ENCODE measurements at places on chromosomes 16 and 17.

- no peak for DNase-seq
These were observed 4.8 kb downstream of the PPM1D start for GRCh38 chr17:60604686-60605334.

- no peak for DNase-seq
These were observed 125.2 kb downstream of the C16orf78 start for GRCh38 chr16:49498666-49499413.

- DNase-seq = no peak
These were observed 35.4 kb upstream of the RNF43 start for GRCh38 chr17:58452738-58453137.

GRCh38 chr16:81601008-81601428 lies 156.4 kb downstream of the CMIP start:
- no peak for DNase-seq

DNA sequence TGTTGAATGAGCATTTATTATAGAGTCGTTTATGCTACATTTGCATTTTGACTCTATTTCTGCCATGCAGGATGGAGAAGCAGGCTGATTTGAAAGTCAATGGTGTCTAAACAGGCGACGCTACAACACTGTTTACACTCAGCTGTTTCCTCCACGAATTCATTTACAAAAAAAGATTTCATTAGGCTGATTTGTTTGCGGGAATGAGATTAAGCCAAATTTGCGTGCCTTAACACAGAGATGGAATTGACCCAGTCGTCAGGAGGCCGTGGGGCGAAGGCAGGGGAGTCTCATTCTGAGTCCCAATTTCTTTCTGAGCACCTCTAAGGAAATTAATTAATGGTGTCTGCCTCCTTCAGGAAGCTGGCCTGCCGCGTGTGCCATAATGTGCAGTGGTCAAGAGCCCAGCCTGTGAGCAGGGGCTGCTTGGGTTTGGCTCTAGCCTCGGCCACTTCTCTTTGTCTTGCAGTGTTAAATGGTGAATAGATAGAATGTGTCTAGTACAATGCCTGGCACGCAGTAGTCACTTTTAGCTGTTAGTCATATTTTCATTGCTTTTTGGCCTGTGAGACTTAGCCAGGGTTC lies 88.6 kb upstream of the NKD1 start:
- no peak for DNase-seq

- no peak for DNase-seq
These were observed 249.5 kb downstream of the CA10 start for GRCh38 chr17:51908841-51909537.

DNA sequence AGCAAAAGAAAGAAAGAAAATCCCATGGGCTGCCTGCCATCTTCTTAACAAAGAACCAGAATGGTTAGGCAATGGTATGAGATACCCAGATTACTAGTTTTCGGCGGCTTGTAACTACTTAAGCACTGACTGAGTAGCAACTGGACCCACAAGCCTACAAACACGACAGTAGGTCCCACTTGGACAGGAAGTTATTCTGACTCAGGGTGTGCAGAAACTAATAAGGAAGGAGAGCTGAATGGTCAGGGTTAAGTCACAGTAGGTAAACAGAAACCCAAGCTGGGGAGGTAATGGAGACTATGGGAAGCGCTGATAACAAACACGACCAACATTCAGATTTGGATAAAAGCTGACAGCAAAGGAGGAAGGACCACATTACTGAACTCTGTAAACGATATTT lies 10.4 kb upstream of the HLF start:
- no peak for DNase-seq

- DNase-seq = no peak
These were observed 180.0 kb upstream of the CACNG3 start for GRCh38 chr16:24075931-24076716.

- no peak for DNase-seq
These were observed 12.8 kb downstream of the DNAH9 start for GRCh38 chr17:11610999-11611566.

DNA sequence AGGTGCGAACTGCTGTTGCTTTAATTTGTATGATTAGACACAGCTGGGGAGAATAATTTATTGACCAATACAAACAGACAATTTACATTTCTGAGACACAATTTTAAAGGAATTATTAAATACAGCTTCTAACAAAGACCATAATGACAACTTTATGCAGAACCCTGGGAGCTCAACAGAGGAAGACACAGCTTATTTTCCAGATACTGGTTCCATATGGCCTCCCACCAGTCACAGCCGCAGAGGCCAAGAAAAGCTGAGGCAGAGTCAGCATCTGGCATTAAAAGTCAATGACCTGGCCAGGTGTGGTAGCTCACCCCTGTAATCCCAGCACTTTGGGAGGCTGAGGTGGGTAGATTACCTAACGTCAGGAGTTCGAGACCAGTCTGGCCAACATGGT lies 66.1 kb upstream of the BCAR1 start:
- DNase-seq = no peak

DNA sequence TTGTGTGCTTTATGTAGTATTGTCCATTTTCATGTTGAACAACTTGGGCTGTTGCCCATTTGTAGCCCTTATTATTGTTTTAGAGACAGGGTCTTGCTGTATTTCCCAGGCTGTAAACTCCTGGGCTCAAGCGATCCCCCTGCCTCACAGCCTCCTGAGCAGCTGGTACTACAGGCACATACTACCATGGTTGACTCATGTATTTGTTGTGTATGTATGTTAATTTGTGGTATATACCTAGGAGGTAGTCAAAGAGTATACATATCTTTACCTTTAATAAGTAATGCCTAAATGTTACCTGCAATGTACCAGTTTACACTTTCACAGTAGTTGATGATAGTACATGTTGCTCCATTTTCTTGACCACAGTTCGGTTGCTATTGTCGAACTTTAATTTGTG lies 18.1 kb downstream of the PPM1D start:
- no peak for DNase-seq

- DNase-seq = peak; percentile 67
These were observed 5.3 kb upstream of the ZNF689 start for GRCh38 chr16:30615358-30616091.

GRCh38 chr16:48434653-48435317 lies 49.6 kb upstream of the SIAH1 start:
- DNase-seq = no peak

DNA sequence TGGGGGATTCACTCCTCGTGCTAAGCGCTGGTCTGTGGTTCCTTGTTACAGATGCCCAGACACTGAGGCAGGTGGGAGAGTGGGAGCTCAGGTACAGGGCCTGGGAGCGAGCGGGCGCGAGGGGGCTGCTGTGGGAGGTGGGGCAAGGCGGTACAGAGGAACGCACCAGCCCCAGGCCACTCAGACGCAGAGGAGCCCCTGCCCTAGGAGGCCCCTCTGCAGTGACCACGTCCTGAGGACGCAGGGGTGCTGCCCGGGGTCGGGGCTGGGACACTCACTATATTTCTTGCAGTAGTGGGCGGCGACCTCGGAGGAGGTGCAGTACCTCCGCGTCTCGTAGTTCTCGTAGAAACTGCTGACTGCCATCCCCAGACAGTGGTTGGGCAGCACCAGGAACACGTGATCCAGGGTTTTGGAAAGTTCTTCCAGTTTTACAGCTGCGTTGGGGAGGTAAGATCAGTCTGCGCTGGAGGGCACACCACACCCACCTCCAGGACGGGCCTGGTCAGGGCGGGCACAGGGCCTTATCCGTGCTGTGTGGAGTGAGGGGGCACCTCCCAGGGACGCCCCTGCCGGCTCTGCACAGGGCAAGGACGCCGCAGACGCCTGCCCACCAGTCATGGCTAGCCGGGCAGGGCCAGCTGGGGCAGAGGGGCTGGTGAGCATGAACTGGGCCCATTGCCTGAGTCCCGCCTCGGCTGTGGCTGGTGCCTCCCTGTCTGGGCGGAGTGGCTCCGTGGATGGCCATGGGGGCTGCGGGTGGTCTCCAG lies 16.3 kb upstream of the RNPS1 start:
- no peak for DNase-seq

DNA sequence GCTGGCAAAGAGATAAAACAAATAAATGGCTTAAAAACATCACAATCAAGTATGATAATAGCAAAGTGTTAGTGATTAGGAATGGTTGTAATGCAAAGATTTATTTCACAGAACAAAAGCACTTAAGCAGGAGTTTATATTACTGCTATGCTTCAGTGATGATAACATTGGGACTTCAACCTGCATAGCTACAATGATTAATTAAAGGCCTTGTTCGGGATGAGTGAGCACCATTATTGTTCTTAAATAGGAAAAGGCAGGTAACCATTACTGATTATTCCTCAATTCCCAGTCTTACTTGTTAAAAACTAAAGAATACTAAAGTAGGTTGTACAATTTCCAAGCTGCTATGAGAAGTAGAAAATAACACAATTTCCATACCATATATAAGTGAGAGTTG lies 1247.5 kb upstream of the CDH8 start:
- DNase-seq = no peak
